ENCODE measurements at places on chromosomes 4 and X.

DNA sequence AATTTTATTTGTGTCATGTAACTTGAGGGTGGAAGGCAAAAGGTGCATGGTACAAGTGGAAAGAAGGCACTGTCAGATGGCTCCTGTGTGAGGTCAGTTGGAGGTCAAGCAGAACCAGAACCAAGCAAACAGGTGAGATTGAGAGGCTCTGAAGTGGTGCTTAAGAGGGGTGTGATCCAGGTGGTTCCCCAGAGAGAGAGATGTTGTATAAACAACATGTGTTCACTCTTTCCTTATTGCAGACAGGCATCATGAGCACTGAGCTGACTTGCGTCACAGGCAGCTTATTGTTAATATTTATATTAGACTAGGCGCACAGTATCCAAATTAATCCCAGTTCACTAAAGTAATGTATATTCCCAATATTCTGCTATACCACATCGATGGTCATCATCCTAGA lies 56.8 kb downstream of the CXCL13 start:
- DNase-seq, result no peak

DNA sequence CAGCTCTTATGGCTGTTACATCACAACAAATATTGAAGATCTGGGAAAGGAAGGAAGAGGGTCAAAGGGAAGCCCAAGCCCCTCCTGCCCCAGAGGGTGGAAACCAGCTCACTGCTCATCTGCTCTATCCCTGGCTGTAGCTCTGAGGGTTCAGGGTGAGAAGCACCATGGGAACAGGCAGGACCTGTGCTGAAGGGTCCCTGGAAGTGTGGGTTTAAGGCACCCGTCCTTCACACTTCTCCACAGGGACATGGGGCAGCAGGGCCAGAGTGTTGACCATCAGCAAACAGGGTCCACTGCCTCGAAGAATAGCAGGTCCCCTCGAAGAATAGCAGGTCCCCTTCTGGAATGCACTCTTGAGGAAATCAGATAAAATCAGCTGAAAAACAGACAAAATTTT lies 4.4 kb downstream of the RTL5 start:
- no peak for DNase-seq

DNA sequence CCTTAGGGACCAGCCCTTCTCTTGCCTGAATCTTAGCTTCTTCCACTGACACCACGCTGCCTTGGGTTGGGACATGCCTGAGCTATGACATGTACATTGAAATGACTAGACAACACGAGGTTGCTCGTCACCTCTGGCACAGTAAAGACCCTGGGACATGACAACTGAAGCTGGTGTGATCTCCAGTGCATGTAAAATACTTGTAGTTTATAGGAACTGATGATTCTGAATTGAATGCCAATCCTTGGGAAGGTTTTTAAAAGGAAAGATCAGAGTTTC lies 100.7 kb upstream of the PGRMC2 start:
- DNase-seq, result no peak

DNA sequence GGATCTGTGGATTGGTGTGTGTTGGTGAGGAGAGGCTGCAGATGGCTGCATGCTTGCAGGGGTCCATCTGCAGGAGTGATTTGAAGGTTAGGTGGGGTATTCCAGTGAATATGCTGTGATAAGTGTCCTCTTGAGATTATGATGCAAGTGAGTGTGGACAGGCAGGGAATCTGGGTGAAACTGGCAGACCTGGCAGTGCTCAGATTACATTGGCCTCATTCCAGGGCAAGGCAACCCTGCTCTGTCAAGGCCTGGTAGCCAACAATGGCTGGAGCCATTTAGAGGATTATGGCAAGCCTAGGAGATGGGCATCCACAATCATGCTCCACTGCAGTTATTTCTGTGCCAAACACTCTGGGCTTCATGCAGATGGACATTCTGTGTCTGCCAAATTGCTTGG lies 113.9 kb downstream of the RTL3 start:
- DNase-seq, result no peak

GRCh38 chr4:89837385-89837992 lies 528 bp upstream of the SNCA start:
- DNase-seq, result no peak

GRCh38 chr4:104596189-104596588 lies 101.5 kb upstream of the CXXC4 start:
- no peak for DNase-seq

DNA sequence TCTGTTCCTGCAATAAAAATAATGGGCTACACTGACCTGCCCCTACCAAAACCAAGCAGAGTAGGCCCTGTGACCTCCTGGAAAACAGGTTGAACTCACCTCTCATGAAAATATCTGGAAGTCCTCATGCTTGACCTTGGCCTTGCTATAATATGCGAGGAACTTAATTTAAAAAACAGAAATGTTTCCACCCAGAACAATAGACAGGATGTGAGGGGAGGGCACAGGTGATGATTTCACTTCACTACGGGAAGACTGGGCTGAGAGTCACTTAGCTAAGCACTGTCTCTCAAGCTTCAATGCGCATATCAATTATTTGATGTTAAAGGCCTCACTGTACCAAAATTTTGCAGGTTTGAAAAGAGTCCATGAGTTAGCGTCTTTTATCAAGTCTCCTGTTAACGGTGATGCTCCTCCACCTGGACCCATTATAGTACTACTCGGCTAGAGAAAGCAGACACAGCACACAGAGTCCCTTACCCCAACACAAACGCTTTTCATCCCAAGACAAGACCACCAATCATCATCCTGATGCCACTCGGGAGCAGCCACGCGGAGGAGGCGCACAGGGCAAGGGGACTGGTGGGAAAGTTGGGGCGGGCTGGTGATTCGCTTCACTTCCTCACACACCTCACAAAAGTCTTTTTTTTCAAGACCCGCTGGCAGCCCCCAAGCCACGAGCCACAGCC lies 25.9 kb downstream of the ZNF721 start:
- no peak for DNase-seq

Data from HFF-Myc (cell line).